ENCODE measurements at places on chromosomes 5 and 9. TPM values are rescaled to one million over a fixed set of nuclear protein-coding genes. Genes with fewer than 3 reads are reported as not detected.

GRCh38 chr5:66596636-66597182 lies 516 bp downstream of the MAST4 start:
- peak; percentile 7 for DNase-seq

DNA sequence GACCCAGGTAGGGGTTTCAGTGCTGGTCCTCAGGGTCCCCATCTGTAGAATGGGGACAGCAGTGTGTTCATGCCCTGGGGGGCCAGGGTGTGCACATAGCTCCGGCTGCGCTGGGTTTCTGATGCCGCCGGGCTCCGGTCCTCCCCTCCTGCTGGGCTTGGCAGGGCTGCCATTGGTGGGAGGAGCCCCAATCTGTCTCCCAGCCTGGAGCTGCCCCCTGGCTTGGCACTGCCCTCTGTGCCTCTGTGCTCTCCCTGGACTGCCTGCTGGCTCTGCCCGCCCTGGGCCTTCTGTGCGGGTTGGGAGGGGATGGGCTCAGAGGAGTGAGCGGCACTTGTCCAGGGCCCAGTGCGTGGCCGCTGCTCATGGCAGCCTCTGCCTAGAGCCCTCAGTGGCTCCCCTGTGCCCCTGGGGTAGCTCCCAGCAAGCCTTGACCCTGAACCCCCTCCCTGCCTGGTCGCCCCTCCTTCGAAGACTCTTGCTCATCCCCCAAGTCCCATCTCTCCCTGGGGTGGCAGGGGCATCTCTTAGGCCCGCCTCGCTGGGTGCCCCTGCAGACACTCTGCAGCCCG lies 35.7 kb downstream of the RXRA start:
- DNase-seq: no peak

- no peak for DNase-seq
These were observed 247.5 kb downstream of the GABRB2 start for GRCh38 chr5:161299053-161299452.

DNA sequence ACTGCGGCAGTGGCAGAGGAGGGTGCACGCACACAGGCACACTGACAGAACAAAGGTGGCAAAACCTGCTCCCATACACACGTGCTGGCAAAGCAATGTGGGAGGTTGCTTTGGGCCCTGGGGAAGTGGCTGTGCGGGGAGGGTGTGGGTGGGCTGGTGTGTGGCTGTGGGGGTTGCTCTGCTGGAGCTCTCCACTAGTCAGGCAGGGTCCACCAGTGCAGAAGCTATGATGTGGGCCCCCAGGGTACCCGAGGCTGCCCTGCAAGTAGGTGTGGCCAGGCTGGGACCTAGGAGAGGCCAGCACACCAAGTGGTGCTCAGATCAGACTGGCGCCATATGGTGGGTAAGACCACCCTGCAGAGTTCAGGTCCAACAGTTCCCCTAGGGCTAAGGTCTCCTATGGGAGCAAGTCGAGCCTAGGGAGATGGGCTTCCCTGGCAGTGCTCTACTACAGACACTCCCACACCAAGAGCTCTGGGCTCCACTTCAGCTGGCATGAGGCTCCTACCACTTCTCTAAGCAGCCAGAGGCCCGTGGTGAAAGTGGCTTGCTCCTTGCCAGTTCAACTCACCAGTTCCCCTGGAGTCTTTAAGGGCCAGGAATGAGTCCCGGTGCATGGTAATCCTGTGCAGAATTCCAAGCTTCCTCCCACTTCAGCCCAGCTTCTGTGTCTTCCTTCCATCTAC lies 46.2 kb upstream of the IFNE start:
- DNase-seq: no peak

- DNase-seq: peak; percentile 48
These were observed 655 bp upstream of the RAI14 start for GRCh38 chr5:34655354-34655991.

- DNase-seq: no peak
These were observed 102.7 kb downstream of the FOCAD start for GRCh38 chr9:20786807-20787206.

The NR2F1 gene
- 5.9 TPM for total RNA-seq

The LPAR1 gene
- total RNA-seq: 4.8 TPM

GRCh38 chr5:94613583-94613982 lies 4.8 kb downstream of the KIAA0825 start:
- no peak for DNase-seq

- no peak for DNase-seq
These were observed 162.4 kb upstream of the ZNF608 start for GRCh38 chr5:124908581-124909451.

The LNPEP gene
- total RNA-seq: 14.9 TPM

- DNase-seq: no peak
These were observed 195.9 kb upstream of the TRIM32 start for GRCh38 chr9:116491219-116491618.

The LCN10 gene
- 0.16 TPM for total RNA-seq

The KCNV2 gene
- total RNA-seq: not detected

- no peak for DNase-seq
These were observed 271.9 kb downstream of the OSTF1 start for GRCh38 chr9:75360252-75360651.

GRCh38 chr5:56309262-56309826 lies 76.2 kb upstream of the ANKRD55 start:
- DNase-seq: no peak

GRCh38 chr5:80284720-80285119 lies 28.9 kb upstream of the SERINC5 start:
- DNase-seq: no peak

All from pancreas (tissue), 10 donors.